ACHN (cell line): ENCODE measurements at places on chromosomes 16 and 17.
A peak's percentile ranks its signal among the peaks of the same experiment; 100 is the strongest.

- DNase-seq = no peak
These were observed 3.2 kb downstream of the DNAH17 start for GRCh38 chr17:78573955-78574354.

DNA sequence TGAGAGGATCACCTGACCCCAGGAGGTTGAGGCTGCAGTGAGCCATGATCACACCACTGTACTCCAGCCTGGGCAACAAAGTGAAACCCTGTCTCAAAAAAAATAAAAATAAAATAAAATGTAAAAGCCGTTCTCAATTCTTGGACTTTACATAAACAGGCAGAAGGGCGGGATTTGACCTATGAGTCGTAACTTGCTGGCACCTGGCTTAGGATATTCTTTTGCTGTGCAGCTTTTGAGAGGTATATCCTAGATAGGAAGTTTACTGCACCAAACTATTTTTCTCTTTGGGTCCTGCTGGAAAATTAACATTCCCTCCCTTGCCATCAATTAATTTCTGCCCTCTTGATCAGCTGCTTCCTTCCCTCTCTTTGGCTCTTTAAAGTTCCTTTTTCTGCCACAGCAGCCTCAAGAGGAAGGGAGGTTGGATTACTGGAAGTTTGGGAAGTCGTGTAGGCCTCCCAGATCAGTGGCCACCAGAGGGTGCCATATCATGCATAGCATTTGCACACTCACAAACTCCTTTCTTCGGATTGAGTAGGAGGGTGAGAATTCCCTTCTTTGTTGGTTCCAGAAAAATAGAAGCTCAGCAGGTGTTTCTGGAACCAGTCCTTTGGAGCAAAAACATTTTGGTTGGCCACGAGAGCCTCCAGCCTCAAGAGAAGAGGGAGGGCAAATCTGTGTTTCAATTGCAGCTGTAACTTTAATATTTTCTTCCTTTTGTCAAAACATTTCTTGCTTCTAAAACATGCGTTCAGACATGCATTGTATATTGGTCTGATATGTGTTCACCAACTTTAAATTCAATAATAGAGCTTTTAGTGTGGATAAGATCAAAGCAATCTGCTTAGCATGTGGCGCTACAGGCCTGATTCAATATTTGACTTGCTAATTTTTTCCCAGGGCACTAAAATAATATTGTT lies 147.3 kb downstream of the CCDC182 start:
- peak; percentile 70 for DNase-seq

GRCh38 chr17:65973237-65973636 lies 218.7 kb downstream of the CEP112 start:
- no peak for DNase-seq

GRCh38 chr17:43550754-43551153 lies 4.6 kb upstream of the ETV4 start:
- no peak for DNase-seq

- DNase-seq = peak; percentile 67
These were observed 8.8 kb upstream of the ZNF263 start for GRCh38 chr16:3274490-3274889.

DNA sequence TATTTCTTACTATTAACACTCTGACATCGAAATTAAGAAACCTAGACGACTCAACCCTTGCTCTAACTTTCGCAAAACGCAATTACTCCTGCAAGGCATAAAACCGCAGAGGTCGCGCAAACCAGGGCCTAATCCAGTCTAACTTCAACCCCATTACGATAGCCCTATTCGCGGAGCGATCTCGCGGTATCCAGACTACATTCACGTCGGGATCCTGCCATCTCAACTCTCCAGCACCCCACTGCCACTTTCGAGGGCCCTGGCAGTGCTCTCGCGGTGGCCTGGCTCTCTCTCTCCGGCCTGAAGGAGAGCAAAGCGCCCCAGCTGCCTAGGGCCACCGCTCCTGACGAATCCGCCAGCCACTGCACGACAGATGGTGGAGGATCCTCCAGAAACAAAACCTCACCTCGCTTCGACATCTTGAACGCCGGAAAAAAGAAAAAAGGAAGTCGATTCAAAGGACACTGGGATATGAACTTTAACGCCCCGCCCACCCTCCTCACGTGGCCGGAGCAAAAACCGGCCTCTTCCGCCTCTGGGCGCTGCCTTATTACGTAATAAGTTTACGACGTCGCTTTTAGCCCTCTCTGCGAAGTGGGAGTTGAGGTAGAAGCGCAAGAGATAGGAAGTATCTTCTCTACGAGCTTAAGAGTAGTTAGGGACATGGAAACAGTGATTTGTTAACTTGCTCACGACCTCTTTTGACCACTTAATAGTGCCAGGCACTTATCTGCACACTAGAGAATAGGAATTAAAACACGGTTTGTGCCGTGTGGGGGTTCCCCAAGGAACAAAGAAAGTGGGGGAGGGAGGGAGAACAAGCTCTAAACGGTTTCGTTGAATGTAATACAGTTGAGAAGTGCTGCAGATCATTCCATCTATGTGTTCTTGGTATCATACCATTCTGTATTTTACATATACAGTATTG lies at the start of gene RPL23:
TSS of gene RPL23 (minus strand) at position 430 of the 928 bp plus-strand sequence. CDS start at position 419, 11 bp downstream.
- peak; percentile 99 for DNase-seq

DNA sequence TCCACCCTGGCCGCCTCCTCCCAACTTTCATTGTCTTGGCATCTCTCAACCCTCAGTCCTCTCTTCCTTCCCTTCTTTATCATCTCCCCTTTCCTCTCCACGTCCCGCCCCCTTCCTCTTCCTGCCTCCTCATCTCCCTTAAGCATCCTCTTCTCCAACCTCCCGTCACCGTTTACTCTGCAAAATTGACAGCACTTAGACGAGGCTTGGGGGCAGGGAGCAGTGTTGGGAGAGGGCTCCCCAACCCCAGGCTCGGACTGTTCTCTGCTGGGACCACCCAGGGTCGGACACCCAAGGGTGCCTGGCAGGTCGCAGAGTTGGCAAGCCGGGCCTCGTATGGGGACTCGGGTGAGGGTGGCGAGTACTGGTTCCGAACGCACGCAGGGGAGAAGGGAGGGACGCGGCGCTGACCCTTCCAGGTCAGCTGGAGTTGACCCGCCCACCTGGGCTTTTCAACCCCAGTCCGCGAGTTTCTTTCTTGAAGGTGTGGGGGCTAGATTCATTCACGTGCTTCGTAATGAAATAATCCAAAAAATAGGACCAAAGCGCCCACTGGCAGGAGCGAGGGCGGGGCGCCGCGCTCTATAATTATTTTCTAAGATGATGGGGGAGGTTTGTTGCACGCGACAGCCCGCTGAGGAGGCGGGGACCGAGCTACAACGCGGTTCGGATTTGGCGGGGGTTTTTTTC lies 775 bp upstream of the PAGR1 start:
- no peak for DNase-seq
